NCI-H2081 (cell line): ENCODE measurements at places on chromosomes 5 and 9.
A peak's percentile ranks its signal among the peaks of the same experiment; 100 is the strongest.

DNA sequence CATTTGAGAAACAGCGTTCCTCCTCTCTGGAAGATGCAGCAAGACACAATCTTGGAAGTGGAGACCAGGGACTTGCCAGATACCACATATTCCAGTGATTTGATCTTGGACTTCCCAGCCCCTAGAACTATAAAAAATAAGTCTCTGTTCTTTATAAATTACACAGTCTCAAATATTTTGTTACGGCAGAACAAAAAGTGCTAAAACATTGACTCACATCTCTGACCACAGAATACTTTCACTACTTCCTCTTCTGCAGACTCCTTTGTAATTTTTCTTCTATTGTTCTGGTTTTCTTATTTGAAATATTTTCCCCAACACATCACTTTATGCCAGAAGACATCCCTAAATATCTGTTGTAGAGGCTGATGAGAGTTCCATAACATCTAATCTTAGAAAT, 706.1 kb upstream of the CDH18 start:
- DNase-seq: no peak

DNA sequence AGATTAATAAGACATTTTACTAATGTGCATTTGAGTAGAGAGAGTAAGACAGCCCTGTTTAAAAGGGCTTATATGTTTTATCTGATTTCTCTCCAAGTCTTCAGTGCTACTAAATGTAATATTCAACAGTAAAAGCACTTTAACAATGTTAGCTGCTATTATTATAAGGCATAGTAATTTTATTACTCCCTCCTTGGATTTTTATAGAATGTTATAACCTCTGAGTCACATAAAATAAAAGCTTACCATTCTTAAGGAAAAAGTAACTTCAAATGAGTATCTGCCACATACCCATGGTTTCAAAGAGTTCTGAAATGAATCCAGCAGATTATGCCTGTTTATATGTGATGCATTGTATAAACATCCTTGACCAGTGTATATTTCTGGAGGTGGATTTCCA, 19.0 kb downstream of the SPDL1 start:
- no peak for DNase-seq

- no peak for DNase-seq
Measured at GRCh38 chr9:8484597-8485191, 685.1 kb upstream of the DMAC1 start.

DNA sequence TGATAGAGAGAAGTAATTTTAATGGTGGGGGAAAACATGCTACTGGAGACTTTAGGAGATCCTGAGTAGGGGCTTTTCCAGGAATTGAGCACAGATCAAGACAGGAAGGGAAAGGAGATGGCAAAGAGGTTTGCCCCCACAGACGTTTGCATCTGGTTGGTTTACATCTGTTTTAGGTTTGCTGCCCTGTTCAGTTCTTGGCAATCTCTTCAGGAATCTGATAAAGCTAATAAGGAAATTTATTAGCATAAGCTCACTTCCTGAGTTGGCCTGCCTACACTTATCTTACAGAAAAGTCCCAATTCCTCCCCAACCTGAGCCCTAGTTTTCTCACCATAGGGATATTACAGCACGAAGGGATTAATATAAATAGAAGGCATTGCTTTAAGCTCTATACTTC, 3.4 kb upstream of the CFAP95 start:
- no peak for DNase-seq

DNA sequence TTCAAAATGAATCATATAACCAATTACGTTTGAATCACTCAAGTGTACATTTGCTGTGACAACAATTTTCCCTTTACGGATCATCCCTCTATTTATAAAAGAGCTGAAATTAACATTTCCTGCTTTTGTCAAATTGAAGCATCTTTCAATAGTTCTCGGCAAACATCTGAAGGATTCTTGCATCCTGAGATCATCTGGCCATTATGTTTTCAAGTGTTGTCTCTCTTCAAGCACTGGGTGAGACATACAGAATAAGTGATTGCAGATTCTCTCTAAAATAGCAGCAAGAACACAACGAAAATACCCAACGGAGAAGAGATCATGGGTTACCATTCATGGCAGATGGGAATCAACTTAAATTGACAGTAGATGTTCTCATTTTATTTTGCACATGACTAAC, 283.4 kb upstream of the GRAMD2B start:
- DNase-seq: no peak

- DNase-seq: no peak
Measured at GRCh38 chr9:96617439-96618185, 2.0 kb downstream of the CDC14B start.

DNA sequence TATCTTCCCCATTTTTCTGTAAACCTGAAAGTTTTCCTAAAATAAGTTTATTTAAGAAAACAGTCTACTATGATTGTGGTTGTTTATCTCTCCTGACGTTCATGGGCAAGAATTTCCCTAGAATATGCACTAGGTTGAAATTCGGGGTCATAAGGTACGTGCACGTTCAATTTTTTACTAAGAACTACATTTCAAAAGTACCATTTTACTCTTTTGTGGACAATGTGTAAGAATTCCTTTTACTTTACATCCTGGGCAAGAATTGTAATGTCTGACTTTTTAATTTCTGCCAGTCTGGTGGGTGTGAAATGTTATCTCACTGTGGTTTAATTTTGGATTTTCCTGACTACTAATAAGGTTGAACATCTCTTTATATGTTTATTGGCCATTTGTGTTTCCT, 12.4 kb downstream of the IL5 start:
- no peak for DNase-seq

- no peak for DNase-seq
Measured at GRCh38 chr5:68424799-68425537, 209.4 kb downstream of the PIK3R1 start.

DNA sequence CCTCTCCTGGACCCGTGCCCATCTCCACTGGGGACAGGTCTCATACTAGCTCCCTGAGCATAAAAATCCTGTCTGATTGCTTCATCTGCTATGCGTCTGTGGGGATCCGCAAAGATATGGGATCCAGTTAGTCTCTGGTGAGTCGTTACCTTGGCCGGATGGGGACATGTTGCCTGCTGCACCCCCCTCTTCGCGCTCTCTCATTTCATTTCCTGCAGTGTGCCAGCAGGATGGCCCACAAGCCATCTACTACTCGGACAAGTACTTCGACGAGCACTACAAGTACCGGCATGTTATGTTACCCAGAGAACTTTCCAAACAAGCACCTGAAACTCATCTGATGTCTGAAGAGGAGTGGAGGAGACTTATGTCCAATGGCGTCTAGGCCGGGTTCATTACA, 17.0 kb upstream of the CEP78 start:
- no peak for DNase-seq

GRCh38 chr5:112686675-112687074, 51.0 kb upstream of the APC start:
- no peak for DNase-seq

DNA sequence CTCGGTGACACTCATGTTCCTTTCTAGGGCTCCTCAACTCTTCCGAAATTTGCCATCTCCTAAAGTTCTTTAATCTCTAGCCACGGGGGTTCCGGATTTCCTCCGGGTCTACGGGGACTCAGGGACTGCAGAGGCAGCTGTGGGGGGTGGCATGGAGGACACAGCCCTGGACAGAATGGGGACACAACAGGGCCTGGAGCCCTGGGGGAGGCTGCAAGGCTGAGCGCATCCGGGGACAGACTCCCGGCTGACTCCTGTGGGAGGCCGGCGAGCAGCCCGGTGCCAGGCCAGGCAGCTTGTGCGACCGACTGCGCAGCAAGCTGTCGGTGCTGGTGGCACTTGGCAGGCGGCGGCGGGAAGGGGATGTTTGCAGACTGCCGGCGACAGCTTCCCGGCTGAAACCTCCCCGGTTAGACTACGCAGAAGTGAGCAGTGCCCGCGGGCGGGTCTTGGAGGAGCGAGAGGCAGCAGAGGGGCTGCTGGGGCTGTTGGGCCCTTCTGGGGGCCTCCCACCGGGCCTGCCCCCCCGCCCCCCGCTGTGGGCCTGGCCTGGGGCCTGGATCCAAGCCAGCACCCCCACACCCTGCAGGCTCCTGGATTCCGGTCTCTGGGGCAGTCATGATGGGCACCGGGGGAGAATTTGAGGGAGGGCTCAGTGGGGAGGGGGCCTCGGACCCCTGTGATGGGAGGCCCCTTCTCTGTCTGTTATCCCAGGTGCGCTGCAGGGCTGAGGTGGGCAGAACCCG, 28.7 kb upstream of the UBAC1 start:
- DNase-seq: peak; percentile 77

DNA sequence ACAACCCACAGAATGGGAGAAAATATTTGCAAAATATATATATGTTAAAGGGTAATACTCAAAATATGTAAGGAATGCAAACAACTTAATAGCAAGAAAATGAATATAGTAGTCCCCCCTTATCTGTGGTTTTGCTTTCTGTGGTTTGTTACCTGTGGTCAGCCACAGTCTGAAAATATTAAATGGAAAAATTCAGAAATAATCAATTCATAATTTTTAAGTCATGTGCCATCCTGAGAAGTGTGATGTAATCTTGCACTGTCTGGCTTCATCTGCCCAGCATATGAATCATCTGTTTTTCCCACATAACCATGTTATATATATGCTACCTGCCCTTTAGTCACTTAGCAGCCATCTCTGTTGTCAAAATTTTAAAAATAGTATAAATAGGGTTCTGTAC, 11.7 kb downstream of the CER1 start:
- no peak for DNase-seq

DNA sequence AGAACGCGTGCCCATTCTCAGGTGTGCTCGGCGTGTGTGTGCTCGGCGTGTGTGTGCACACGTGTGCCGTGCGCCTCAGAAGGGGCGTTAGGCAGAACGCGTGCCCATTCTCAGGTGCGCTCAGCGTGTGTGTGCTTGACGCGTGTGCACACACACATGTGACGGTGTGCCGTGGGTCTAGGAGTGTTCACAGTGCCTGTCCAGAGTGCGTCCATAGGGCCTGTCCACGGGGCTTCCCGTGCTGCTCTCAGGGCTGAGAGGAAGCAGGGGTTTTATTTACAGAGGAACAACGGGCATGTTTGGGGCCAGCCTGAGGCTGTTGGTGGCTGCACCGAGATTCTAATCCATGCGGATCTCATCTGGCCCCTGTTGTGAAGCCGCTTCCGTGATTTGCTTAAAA, 14.2 kb upstream of the AHRR start:
- no peak for DNase-seq

- no peak for DNase-seq
Measured at GRCh38 chr5:127450046-127450445, 67.4 kb upstream of the PRRC1 start.

GRCh38 chr5:4659851-4660250, 480.3 kb upstream of the ADAMTS16 start:
- DNase-seq: no peak

DNA sequence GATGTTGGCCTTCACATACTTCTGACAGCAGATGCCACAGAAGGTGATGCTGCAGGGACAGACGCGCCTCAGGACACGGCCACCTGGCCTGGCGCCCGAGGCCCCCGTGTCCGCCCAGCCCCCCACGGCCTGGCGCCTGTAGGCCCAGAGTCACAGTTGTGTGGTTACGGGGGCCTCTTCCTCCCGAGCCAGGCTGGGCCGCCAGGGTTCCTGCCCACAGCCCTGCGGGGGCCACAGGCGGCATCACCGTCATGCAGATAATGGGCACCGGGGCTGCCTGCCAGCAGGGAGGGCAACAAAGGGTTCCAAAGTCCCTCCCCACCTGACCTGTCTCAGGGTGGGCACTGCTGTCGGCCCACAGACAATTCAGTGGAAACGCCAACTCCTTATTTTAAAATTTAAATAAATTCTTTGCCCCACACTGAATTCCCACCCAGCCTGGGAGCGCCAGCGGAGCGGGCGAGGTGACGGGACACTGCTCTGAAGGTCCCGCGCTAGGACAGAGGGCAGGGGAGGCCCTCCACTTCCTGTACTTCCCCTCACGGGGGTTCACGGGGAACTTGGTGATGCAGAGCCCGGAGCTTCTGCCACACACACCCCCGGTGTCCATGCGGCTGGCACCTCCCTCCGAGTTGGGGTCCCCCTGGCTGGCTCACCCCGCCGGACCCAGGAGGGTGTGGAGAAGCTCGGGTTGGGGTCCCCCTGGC, 40.6 kb downstream of the EXOC3 start:
- no peak for DNase-seq

DNA sequence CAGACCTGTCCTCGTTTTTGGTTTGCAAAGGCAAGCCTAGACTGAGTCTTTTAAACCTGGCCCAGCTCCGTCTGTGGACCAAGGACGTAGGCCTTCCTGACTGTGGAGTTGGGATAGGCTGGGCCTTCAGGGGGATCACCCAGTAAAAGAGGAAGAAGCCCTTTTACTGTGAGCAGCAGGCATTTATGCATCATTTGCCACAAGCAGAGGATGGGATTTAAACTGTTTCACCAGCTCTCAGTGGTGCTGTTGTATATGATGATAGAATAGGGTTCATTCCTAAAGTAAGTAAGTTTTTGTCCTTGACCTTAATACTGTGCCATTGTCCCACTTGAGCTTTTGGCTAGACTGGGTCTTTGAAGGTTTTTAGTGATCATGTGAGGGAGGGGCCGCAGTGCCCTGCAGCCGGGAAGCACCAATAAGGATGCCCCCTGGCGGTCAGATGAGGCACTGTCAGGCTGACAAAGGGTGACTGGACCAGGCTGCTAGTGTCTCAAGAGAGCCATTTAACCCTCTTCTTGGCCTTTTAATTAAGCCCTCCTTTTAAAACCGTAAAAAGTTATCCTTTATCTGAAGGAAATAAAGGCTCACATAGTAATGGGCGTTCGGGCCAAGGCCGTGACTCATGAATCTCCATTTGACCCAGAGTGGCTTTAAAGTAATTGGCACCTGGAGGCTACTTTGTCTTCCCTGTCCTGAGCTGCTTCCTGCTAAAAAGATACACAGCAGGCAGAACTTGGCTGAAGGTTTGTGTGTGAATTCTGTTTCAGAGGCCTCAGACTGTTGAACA, 74.0 kb downstream of the UBAP1 start:
- peak; percentile 29 for DNase-seq

- no peak for DNase-seq
Measured at GRCh38 chr9:33340186-33340585, 49.9 kb downstream of the NFX1 start.

DNA sequence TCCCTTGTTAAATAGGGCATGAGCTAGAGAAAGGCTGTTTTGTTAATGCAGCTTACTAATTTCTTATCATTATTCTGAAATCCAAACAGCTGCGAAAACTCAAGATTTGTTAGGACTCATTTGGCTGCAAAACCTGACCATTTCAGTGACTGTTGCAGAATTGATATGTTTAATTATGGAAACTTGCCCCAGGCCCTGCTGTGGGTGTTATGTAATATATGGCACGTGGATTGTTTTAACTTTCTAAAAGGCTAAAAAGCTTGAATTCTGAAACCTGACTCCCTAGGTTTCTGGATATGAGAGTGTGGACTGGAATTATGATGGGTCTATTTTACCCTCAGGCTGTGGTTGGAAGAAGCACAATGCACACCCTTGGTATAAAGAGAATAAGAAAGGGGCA, 4.4 kb downstream of the IL9 start:
- no peak for DNase-seq

DNA sequence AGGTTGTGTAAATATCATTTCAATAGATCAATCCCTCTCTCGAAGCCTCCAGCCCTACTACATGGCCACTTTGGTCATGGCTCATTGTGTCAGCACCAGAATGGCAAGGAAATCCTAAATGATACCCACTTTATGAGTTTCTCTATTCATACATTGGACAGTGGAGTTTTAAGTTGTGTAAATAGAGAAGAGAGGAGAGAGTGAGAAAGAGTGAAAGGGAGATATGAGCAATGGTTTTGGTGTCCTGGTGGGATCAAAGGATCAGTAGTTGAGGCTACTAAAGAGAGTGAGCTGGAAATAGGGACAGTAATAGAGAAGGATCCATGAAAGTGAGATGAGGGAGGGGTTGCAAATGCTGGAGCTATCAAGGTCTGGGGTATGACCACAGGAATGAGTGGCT, 31.5 kb upstream of the GZMA start:
- DNase-seq: no peak
